ENCODE measurements at places on chromosomes 2 and 18. TPM values are rescaled to one million over a fixed set of nuclear protein-coding genes. Genes with fewer than 3 reads are reported as not detected.

The SPEG gene
- total RNA-seq, result 55.4 TPM

The PLEKHB2 gene
- total RNA-seq, result 130 TPM

The GATA6 gene
- total RNA-seq, result 5.6 TPM

The CYP27A1 gene
- 14.5 TPM for total RNA-seq

The PAX8 gene
- 13.7 TPM for total RNA-seq

The C2orf78 gene
- not detected for total RNA-seq

The MYO7B gene
- total RNA-seq, result not detected

The IL1R1 gene
- total RNA-seq, result 8.7 TPM

The VWC2L gene
- total RNA-seq, result not detected

The EFHD1 gene
- 2.0 TPM for total RNA-seq

The GYPC gene
- 49.7 TPM for total RNA-seq

The FEV gene
- not detected for total RNA-seq

The COL5A2 gene
- total RNA-seq, result 51.7 TPM

- no peak for DNase-seq
These were observed 70.8 kb downstream of the ABI2 start for GRCh38 chr2:203399031-203399430.

DNA sequence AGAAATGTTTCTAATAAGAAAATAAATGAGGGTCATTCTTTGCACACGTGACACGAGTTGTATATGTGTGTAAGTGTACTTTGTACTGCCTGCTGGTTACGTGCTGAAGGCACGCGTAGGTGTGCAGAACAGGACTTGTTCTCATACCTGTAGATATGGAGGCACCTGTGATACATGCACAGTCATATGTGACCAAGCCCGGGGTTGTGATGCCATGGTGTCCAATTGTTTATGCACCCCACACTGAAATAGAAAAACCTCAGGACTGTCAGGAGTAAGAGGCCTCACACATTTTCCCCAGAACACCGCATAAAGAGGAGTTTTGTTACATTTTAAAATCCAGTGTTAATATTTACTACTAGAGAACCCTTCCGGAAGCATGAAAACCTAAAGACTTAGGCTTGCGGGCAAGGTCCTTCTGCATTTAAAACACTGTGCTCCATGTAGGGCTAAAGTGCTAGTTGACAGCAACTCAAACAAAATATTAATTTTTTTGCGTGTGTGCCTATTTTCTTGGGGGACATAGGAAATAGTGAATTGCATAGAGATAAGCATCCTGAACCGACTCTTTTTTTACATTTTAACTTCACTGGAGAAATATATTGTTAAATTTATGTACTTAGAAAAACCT is 9.3 kb downstream of the TSHZ1 start:
- no peak for DNase-seq

DNA sequence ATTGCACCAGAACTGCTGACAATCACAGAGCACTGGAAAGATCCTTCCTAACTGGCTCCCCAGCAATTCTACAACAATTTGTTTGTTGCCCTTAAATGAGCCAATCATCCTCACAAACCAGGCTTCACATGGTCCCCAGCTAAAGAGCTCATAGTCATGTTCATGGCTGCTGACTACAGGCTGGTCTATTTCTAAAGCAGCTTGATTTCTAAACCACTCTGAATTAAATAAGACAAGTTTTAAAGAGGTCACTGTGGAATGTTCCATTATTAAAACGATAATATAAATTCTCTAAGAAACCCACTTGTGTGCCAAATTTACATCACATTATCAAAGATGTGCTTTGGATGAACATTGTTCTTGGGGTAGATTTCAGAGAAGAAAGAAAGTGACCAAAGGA is 110.7 kb downstream of the COPS8 start:
- no peak for DNase-seq

- DNase-seq, result no peak
These were observed 113.6 kb upstream of the ITGA6 start for GRCh38 chr2:172313715-172314341.

DNA sequence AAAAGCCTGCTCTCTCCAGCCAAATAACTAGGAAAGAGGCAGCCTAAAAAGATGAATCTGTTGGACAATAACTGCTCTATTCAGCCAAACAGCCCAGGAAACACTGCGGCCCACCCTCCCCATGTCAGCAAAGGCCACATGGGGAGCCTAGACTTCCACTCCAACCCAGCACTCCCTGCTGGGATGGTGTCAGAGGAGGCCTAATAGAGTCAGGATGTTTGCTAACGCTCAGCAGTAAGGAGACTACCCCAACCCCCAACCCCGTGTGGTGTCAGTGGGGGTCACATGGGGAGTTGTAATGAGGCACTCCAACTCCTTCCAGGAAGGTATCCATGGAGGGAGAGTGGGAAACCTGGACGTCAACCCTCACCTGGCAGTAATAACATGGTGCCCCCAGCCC is 41.6 kb downstream of the ZBTB7C start:
- no peak for DNase-seq

- DNase-seq, result no peak
These were observed 14.2 kb downstream of the SPEG start for GRCh38 chr2:219448776-219449341.

DNA sequence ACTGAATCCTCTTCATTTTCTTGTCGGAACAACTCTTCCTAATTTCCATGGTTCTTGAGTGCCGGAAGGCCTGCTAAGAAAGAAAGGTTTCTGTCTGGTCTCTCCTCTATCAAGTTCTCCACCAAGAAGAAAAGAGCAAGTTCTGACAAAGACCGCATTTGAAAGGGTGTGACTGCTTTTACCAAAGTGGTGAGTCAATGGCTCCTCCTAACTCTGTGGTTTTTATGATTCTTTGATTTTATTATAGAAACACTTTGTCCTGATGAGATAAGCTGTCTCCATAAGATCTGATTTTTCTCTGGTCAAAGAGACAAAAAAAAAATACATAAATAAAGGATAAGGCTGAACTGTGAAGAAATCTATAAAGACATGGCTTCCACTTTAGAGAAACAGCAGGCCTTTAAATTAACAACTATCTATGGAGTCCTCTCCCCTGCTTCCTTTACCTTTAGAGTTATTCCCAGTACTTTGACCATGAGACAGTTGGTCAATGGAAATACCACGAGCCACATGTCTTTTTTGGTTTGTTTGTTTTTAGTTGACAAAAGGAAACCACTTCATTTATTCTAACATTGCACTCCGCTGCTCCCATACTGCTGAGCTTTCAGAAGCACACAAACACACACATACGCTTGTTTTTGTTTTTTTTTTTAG is 67.7 kb downstream of the REL start:
- DNase-seq, result peak; percentile 96

GRCh38 chr18:74264303-74265020 is 27.3 kb downstream of the CYB5A start:
- DNase-seq, result no peak

GRCh38 chr18:61335684-61336555 is 2.7 kb downstream of the CDH20 start:
- no peak for DNase-seq

DNA sequence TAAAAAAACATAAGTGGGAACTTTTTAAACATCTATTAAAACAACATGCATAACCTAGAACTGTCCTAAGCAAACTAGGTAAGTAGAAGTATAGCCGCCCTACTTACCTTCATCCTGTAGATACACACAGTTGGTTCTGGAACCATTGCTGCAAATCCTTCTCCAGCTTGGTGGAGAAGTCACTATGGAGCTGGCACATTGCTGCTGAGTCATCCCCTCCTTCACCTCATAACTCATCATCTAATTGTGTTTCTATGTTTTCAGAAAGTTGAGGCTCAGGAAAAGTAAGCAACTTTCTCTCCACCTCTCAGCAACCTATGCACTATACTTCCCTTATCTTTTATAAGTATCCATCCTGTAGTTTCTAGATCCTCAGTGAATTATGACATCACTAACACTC is 269.8 kb upstream of the MMADHC start:
- DNase-seq, result peak; percentile 20

- DNase-seq, result no peak
These were observed 3.3 kb upstream of the HOXD13 start for GRCh38 chr2:176088937-176089842.

- no peak for DNase-seq
These were observed 95.9 kb upstream of the CELF4 start for GRCh38 chr18:37661478-37661877.

- peak; percentile 93 for DNase-seq
These were observed 19.9 kb downstream of the TMSB10 start for GRCh38 chr2:84925336-84925723.

DNA sequence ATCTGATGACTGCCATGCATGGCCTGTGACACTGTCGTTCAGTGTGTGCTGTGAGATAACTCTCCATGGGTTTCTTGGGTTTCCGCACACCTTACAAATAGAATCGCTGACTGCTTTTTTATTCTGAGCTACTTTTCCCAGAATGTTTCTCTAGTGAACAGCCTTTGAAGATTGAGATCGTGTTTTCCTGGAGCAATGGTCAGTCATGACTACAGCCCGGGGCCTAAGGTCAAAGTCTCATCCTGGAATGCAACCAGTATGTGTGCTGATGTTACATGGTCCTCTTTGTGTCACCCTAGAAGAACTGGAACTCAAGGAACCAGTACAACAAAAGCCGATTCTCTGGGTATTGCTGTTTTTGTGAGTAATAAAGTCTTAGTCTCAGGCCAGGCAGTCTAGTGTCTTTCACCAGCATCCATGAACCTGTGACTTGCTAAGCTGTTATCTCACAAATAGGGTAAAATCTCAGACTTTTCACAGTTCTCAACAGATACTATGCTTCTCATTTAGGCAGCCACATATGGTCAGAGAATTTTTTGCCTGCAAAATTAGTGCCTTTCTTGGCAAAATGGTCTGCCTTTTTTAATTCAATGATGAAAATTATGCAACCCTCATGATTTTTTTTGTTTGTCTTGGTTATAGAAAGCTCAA is 124.9 kb upstream of the PIEZO2 start:
- no peak for DNase-seq

- DNase-seq, result no peak
These were observed 418.0 kb upstream of the ID2 start for GRCh38 chr2:8263901-8264300.

DNA sequence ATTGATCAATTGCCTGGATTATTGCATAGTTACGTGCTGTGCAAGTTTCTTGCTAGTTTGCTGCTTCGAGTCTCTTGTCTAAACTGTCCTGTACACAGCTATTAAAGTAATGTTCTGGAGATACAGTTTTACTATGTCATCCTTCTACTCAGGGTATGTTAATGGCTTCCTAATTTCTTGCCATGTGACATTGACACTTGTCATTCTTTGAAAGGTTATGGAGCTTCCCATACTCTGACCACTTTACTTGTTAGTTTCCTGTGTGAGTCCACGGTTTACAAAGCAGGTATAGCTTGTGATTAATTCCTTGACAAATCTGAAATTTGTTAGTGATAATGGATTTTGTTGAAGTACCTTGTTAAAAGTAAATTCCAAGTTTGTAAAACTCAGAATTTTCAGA is 80.5 kb downstream of the PHLPP1 start:
- DNase-seq, result no peak

- no peak for DNase-seq
These were observed 20.6 kb downstream of the MBD2 start for GRCh38 chr18:54203914-54204313.

GRCh38 chr2:180720829-180721228 is 259.6 kb upstream of the UBE2E3 start:
- DNase-seq, result no peak

DNA sequence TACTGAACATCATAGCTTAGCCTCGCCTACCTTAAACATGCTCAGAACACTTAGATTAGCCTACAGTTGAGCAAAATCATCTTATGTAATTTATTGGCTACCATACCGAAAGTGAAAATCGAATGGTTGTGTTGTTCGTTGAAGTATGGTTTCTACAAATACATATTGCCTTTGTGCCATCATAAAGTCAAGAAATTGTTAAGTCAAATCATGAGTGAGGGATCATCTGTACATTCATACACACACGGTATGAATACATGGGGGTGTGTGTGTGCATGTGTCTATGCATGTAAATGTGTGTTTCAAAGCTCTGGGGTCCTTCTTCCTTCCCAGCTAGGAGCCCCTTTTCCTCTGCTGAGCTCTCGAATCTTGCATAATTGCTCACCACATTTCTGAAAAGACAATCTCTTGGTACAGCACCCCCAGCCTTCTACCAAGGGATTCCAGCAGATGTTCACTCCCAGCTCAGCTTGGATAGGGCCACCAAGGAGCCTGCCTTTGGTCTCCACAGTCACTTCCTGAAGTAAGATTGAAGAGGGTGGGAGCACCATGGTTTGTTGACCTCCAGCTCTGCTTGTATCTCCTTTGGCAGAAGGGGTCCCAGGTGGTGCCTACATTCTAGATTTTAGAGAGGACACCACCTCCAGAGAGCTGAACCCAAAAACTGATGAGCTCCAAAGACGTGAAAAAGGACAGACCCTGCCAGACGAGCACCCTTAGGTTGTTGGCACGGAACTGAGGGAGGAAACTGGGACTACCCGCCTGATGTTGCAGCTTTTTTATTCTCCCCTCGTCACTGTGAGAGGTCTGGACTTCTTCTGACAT is 33.2 kb upstream of the CYP1B1 start:
- peak; percentile 34 for DNase-seq

GRCh38 chr2:145543155-145543554 is 1023.2 kb upstream of the ZEB2 start:
- no peak for DNase-seq

DNA sequence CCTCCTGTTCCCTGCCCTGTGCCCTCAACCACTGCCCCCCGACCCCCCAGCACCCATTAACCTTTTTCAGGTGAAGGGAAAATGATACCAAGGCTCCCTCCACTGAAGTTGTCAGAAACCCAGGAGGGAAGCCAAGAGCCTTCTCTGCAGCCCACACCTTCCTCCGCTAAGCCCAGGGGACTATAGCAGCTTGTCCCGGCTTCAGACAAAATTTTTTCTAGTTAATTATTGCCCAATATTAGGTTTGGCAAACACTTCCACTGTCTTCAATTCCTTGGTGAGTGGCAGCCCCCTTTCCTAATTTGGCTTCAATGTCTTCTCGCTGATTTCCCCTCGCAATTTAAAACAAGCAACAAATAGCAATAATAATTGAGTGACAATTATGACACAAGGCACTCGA is 23.9 kb downstream of the RFX8 start:
- DNase-seq, result no peak

GRCh38 chr2:70085711-70086277 is 1.5 kb upstream of the PCBP1 start:
- DNase-seq, result no peak

DNA sequence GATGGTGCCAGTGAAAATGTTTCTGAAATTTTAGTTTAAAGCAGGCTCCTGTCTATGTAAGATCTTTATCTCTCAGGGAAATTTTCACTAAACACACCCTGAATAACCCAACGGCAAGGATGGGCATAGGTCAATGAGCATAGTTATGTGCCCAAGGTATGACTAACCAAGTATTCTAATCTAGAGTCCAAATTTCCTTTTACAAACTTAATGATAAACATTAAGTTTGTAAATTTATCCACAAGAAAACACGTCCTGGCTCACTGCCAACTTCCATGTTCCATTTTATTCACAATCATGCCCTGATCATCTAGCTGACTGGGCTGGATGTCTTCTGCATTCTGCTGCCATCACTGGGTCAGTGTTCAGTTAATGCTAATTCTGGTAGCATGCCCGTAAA is 151.2 kb downstream of the SRBD1 start:
- no peak for DNase-seq

- DNase-seq, result no peak
These were observed 75.5 kb upstream of the CTAGE1 start for GRCh38 chr18:22493255-22493654.
